Ammon's horn (tissue), 1 donor: ENCODE measurements at places on chromosomes 5 and 9.

- peak; percentile 11 for DNase-seq
These were observed 52.4 kb downstream of the FANCC start for GRCh38 chr9:95264954-95265615.

GRCh38 chr5:31827867-31828266 is 188.9 kb downstream of the PDZD2 start:
- no peak for DNase-seq

DNA sequence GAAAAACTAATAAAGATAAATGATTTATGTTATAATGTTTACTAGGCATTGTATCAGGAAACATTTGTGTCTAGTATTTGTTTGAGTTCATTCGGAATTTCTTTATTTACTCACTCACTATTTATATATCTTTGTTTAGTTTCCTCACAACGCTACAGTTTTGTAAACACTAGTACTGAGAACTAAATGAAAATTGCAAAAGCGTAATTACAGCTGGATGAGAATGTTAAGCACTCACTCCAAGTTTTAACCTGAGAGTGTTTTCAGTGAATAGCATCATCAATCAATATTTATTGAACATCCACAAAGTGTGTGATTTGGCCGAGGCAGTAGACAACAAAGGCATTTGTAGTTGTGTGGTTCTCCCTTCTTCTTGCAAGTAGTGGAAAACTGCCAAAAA is 969.6 kb upstream of the DMAC1 start:
- DNase-seq: no peak

GRCh38 chr5:3324421-3325101 is 271.1 kb upstream of the IRX1 start:
- DNase-seq: no peak

DNA sequence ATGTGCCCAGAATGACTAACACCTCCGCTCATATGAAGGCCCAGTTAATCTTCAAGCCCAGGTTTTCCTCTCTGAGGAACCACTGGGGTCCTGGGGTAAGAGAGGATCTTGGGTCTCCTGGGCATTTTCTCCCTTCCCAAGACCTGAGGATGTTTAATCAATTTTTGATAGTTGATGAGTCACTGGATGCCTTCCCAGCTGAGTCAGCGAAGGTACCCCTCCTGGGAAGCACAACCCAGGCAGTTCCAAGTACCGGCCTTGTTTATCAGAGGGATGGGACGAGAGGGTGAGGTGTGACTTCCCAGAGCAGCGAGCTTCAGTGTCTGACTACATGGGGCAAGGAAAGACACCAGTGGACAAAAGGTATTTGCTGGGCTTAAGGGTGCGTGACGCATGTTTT is 119.6 kb upstream of the IL12B start:
- DNase-seq: no peak

DNA sequence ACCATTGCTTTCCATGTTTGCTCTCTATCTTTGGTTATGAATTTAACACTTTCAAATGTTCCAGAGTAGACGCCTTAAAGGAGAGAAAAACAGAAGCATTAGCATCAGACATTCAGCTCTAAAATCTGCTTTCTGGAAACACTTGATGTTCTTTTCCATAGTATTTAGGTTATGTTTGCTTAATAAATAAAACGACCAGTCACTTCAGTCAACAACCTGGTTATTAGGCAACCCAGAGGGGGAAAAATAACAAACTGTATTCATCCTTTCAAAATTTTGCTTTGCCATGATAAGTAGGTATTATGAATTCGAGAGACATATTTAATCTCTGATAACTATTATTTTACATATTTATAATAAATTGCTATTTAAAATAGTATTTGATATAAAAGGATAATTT is 1044.7 kb downstream of the CDH9 start:
- DNase-seq: no peak

DNA sequence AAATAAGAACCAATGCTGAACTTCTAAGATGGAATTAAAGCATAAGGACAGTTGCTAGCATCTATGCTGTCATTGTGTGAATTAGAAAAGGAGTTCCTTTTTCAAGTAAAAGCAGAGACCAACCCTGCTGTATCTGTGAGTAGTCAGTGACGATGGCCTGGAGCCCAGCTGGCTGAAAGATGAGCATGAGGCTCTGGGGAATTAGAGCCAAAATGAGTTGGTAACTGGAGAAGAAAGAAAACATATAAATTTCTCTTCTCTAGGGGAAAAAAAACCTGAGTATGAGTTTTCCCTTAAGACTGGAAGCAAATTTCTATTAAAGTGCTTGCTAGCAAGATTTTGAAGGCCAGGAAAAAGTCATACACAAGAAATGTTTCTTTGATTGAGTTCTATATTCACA is 1.6 kb upstream of the SPZ1 start:
- peak; percentile 53 for DNase-seq

DNA sequence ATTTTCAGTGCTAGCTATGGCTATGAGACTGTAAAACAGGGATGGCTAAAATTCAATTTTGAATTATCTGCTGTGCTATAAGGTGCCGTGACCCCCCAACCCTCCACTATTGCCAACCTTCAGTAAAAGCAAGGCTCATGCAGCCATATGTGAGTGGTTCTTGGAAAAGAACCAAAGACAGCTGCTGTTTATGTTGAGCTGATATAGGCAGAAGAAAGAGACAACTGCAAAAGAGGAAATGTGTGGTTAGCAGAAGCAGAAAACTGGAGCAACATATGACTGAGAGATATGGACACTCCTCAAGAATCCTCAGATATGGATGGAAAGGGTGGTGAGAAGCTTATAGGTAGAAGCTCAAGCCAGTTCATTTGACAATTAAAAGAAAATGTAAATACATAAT is 200.3 kb downstream of the TLE1 start:
- no peak for DNase-seq

DNA sequence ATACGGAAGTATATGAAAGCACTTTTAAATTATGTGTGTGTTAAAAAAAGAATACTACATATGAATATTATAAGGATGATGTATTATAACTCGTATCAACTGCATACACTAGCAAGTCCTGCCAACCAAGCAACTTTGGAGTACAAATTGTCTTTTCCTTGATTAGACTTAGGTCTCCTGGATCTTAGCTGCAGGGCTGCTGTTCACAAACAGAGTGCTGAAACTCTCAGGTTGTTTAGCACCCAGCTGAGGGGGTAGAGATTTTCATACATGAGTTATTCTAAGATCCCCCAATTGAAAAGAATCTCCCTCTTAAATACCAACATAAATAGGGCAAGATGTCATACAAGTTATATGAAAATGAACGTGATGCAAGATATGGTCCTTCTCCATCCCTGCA is 149.8 kb upstream of the TNC start:
- DNase-seq: no peak

- no peak for DNase-seq
These were observed 170.4 kb downstream of the SYK start for GRCh38 chr9:90972057-90972456.

- no peak for DNase-seq
These were observed 319.3 kb upstream of the ZNF608 start for GRCh38 chr5:125065741-125066140.

DNA sequence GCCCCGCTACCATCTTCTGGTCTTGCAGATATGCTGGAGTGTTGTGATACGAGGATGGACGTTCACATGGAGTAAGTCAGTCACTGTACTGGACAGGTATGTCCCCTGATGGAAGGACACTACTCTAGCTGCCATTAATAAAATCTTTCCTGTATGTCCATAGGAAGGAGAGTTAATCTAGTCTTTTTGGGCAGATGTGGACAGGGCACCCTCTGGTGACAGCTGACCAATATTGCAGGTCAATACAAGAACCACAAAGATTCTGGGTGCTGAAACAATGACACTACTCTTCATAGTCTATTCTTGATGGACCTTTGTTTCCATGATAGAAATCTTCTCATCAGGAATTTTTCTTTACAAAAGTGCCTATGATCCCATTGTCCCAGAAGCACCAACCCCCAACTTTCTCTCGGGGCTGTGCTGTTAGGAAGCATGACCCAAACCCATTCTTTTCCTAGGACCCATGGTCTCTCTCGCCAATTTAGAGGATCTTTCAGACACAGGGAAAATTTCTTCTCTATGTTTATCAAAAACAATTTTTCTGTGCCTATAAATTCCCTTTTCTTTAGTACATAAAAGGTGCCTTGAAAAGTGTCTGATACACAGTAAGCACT is 376.9 kb downstream of the DTWD2 start:
- no peak for DNase-seq

GRCh38 chr5:41507501-41507900 is 2.9 kb downstream of the PLCXD3 start:
- DNase-seq: no peak

- peak; percentile 20 for DNase-seq
These were observed 195.0 kb downstream of the KIAA0825 start for GRCh38 chr5:94423411-94423810.

DNA sequence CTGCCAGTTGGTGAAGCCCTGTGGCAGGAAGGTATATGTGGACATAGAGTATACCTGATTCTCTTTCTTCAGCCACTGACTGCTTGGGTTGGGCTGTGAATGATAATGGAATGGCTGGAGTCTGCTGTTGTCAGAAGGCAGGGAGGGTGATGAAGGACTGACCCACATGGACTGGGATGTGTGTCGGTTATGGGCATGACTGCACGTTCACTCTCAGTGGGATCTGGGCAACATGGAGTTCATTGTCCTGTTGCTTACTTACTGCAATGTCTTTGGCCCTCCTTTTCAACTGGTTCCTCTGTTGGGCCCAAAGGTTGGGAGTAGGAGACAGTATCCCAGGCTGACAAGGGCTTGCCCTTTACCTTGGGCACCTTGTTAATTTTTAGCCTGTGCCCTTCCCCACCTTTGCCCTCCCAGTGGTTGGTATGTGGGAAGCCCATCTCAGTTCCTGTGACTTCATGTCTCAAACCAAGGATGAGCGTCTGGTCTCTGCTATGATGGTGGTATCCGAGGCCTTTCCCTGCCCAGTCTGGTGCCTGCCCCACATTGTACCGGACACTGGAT is 34.6 kb downstream of the FAXDC2 start:
- DNase-seq: no peak

GRCh38 chr9:126522612-126523356 is 90.9 kb upstream of the LMX1B start:
- no peak for DNase-seq

DNA sequence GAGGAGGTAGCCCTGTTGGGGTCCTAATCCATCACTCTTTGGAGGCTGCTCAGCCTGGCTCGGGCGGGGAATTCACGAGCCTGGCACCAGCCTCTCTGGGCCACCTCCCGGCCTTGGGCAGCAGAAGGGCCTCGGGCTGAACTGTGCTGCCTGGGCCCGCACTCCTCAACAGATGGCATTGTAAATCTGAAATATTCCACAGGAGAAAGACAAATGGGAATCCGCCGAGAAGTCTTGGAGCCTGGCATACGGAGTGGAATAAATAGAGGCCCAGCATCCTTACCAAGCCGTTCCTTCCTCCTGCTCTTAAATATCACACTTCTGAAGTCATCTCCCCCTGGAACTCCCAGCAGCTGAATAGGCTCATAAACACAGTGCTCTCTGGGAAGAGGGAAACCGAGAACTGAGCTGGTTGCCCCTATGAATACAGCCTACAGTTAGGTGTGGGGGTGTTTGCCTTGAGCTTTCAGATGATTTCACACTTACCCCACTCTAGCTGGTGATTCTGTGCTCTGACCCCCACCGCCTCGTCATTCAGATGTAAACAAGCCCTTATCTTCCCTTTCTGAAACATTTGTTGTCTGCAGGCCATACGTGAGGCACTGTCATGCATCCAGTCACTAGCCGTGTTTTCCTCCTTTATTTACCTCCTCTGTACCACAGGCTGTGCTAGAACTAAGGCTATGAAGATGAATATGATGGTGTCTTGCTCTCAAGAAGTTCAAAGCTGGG is 455.0 kb upstream of the CLINT1 start:
- peak; percentile 20 for DNase-seq

DNA sequence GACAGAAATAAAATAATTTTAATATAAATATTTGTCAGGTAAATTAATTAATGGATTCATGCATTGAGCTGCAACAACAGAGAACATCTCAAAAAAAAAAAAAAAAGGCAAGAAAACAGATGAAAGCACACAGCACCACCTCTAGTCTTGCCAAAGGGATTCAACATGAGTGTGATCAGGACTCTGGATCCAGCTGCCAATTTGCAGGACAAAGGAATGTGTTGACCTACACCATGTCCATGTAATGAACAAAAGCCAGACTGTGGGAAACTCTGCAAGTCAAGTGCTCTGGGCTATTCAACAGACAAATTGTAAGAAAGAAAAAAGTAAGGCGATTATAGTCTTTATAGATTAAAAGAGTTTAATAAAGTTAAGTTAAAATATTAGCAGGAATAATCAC is 769.3 kb downstream of the TLR4 start:
- no peak for DNase-seq

GRCh38 chr9:96020792-96021550 is 145.5 kb downstream of the ERCC6L2 start:
- DNase-seq: peak; percentile 21

- no peak for DNase-seq
These were observed 21.9 kb upstream of the TERT start for GRCh38 chr5:1316588-1317340.

DNA sequence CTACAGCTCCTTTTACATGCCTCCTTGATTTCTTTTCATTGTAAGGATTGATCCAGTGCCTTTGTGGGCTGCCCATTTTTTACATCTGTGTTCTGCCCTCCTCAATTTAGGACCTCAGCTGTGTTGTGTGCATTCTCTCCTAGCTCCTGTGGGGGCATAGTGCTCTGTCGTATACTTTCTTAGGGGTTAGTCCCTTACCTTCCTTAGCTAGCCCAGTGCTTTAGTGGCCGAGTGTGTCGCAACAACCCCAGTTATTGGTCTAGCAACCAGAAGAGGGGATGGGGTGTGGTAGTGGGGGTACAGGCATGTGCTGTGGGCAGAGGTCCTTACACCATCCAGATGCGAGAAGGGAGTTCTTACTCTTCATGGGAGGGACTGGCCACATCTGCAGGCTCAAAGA is 12.1 kb downstream of the MTRR start:
- no peak for DNase-seq

DNA sequence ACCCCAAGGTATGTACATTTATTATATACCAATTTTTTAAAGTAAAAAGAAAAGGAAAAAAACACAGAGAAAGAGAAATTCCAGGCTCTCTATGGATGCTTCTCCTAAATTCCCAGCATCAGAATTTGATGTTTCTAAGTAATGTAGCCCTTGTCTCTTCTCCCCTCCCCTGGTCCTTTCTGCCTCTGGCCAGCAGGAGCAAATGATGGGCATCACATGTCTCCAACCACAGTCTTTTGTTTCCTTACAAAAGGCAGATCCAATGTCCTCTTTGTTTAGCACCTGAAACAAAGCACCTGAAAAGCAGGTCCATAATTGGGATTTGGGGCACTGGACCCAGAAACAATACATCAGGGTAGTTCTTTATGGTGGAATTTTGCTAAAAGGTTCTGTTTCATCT is 50.4 kb upstream of the APC start:
- no peak for DNase-seq

DNA sequence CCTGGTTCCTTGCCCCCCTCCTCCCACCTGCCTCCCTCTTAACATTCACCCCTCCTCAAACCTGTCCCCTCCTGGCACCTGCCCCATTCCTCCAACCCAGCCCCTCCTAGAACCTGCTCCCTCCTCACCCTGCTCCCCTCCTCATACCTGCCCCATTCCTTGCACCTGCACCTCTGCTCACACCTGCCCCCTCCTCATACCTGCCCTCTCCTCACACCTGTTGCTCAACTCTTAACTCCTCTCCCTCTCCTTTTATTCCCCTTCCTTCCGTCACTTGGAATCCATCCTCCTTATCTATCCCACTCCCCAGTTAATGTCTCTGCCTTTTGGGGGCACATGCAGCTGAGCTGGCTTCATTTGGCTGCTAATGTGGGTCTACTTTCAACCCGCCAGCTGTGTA is 712.1 kb downstream of the MTRR start:
- no peak for DNase-seq

GRCh38 chr9:91486699-91487497 is 63.3 kb upstream of the NFIL3 start:
- DNase-seq: no peak
